ENCODE measurements at places on chromosomes 7 and 10.

GRCh38 chr7:37549076-37549931 is 100.6 kb upstream of the ELMO1 start:
- no peak for DNase-seq

DNA sequence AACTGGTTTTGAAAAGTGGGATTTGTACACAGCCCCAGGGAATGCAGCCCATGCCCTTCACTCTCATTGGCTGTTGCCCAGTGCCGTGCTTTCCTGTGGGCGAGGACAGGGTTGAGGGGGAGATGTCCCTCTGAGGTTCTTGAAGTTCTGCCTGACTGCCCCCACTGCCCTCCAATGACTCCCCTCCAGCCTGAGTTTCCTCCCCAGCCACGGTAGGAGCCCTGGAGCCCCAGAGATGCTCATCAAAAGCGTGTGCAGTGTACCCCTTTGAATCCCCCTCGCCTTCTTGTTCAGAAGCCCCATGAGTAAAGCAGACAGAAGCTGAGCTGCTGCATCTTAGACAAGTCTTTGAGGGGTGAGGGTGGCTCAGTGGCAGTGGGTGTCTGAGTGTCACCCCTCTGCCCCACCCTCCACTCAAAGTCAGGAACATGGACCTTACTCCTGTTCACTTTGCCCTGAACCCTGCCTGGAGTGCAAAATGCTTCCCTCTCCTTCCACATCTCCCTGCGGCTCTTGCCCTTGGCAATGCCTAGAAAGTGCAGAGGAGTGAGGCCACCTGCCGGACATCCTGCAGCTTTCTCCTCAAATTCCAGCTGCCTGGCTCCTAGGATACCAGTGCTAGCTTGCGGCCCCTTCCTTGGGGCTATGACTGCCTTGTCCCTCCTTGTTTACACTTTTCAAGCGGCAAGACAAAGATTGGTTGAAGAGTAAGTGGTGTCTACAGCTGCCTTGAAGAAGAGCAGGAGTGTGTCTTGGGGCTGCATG is 19.9 kb downstream of the FAM241B start:
- no peak for DNase-seq

DNA sequence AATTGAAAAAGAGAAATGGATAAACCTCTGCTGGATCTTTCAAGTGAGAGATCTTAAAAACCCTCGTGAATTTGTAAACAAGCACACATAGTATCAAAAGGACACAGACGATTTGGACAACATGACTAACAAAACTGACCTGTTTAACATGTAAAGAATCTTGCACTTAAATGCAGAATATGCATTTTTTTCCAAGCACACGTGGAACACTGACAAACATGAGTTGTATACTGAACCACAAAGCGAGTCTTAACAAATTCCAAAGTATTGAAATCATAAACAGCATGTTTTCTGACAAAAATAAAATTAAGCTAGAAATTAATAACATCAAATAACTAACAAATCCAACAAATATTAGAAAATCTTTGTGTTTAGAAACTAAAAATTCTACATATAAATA is 65.0 kb upstream of the ZNF746 start:
- no peak for DNase-seq

DNA sequence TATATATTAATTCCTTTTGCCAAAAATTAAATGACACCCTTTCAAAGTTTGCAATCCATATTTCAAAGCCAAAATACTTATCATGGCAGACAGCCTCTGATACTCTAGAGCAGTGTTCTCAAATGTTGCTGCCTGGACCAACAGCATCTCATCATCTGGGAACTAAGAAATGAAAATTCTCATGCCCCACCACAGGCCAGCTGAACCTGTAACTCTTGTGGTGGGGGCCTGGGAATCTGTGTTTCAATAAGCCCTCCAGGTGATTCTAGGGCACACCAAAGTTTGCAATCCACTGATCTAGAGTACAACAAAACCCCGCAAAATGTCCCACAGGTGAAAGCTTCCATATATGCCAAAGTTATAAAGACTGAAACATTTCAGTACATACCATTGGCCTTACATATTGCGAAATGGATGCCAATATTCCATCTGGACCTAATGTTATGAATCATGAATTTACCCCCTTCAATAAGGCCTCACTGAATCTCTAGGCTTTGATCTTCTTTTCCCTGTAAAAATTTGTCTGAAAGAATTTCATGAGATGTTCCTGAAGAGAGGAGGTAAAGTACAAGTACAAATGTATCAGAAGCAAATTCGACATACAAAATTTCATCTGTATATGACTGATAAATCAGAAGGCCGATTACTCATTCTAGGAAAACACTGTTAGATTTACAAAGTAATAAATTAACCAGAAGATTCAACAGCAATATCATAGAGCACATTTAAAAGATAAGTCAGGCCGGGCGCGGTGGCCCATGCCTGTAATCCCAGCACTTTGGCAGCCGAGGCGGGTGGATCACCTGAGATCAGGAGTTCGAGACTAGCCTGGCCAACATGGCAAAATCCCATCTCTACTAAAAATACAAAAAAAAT is 25.3 kb upstream of the EPC1 start:
- DNase-seq = no peak

DNA sequence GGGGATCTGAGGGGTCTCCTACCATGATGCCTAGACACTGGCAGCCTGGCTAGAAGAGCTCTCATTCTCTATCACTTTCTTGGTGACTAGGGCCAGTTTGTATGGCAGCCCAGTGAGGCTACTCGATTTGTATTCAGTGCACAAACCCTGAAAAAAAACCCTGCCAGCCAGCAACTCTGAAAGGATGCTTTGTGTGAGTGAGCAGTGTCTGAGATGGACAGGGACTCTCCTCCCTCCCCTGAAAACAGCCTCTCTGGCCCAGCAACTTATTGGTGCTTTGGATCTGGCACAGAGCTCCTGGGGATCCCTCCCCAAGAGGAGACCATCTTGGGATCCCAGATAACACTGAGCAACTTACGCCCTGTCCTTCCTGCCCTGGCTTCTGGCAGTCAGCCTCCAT is 10.8 kb upstream of the LRRC4 start:
- DNase-seq = peak; percentile 80

DNA sequence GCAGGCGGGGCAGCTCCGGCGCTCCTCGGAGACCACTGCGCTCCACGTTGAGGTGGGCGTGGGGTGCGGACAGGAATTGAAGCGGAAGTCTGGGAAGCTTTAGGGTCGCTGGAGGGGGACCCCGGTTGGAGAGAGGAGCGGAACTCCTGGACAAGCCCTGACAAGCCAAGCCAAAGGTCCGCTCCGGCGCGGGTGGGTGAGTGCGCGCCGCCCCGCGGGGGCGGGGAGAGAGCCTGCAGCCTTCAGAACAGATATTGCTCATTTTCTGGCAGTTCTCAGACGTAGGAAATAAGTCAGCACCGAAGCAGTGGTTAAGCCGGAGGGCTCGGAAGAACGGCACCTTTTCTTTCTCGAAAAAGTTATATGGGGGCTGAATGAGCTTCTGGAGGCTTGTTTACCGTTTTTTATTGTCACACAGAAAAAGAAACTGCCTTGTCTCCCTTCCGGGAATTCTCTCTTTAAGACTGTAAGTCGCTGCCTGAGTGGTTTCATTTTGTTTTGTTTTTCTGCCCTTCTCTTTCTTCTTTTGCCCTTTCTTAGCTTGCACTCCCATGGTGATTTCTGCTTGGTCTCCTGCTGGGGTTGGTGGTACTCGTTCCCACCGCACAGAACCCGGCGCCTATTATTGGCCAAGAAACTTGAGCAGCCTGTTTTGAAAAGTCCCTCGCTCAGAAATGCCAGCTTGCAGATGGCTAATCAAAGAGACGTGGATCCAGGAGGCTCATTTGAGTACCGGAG is 732 bp downstream of the FAS start:
- DNase-seq = peak; percentile 34

DNA sequence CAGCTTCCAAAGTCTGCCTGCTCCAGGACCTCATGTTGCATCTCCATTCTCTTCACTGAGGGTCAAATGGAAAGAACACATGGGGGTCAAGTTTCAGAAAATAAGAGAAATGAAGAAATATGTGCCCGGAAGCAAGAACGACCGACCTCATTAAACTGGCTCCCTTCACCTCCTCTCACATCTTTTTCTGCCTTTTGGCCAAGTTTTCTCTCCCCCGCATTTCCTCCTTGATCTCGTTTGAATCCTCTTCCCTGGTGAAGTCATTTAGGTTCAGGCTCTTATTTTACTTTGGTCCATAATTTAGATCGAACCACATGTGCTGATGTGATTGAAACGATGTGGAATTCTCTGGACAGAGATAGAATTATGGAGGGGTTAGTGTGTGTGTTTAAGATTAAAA is 44.2 kb downstream of the EGFR start:
- DNase-seq = no peak

GRCh38 chr10:97675222-97675621 is 11.8 kb downstream of the AVPI1 start:
- DNase-seq = no peak

Data from C1 segment of cervical spinal cord (tissue), 14 donors.